ENCODE measurements at places on chromosomes 4 and X.

DNA sequence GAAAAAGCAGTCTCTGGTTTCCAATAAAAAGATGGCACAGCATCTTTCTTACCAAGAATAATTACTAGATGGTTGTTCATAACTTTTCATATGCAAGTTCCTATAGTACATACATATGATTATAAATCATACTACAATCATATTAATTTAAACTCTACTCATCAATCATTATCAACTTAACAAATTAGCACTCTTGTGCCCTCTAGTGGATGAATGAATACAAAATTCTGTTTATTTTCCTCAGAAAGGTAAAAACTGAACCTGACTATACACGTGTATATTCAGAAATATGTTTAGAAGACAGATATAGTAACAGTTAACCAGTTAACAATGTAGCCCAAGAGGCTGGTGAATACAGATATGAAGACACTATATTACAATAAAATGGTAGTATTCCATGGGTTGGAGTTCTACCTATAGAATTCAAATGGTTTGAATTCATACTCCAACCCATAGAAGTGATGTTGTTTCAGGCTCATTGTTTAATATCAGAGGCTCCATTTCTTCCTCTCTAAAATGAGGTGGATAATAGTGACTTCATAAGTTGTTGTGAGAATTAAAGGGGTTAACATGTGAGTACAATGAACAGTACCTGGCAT is 100.0 kb downstream of the ADAMTS3 start:
- DNase-seq: no peak

DNA sequence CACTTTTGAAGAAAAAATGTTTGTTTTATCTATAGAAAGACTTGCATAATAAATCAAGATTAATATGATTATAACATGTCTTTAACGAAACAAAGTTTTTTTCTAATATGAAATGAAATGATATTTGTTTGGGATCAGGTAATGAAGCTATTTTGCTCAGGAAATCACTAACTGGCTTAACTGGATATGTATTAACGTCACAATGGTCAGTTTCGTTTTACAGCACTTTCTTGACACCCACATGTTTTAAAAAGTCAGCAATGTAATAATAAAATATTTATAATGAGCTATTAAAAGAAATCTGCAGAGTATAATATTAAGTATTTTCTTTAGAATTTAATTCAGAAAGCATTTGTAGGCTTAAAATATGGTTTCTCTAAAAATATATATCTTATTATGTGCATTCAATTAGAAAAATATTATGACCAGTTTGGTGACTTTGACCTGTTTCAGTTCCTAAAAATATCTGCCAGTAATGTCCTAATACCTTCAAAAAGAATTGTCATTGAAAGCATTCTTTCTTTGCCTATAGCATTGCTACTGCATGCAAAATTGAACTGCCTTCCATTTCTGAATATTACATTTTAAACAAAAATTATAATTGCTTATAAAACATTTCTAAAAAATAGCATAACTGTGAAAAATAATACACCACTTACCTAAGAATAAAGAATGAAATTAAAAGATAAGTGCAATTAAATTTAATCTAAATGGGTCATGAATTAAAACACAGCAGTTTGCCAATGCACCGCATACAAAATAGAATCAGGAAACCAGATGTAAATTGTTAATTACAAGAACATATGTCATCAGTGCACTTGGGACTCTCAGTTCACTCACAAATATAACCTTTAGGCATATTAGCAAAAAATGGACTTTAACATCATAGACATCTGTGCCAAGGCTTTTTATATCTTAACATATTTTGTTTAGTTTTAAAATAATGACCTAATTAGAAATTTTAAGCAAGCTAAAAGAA is 31.6 kb downstream of the TIGD2 start:
- no peak for DNase-seq

- DNase-seq: no peak
Measured at GRCh38 chr4:20279381-20279780, 27.7 kb downstream of the SLIT2 start.

- DNase-seq: no peak
Measured at GRCh38 chr4:174058846-174059245, 224.6 kb downstream of the FBXO8 start.

GRCh38 chr4:3062471-3062870 is 11.9 kb downstream of the HTT-AS start:
- DNase-seq: no peak

DNA sequence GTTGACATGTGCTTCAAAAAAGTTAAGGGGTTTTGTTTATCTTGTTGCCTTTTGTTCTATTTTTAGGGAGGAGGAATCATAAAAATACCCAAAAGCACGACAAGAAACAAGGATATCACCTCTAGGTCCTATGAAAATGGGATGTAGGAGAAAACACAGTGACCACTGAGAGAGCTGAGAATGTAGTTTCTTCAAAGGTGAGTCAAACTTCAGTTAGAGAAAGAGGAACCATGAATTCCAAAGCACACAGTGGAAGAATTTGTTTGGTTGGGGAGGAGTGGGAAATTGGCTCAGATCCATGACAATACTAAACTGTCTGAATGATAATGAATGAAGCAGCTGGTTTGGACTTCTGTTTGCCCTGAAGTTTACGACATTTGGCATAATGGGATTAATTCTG is 19.1 kb upstream of the FRYL start:
- no peak for DNase-seq

DNA sequence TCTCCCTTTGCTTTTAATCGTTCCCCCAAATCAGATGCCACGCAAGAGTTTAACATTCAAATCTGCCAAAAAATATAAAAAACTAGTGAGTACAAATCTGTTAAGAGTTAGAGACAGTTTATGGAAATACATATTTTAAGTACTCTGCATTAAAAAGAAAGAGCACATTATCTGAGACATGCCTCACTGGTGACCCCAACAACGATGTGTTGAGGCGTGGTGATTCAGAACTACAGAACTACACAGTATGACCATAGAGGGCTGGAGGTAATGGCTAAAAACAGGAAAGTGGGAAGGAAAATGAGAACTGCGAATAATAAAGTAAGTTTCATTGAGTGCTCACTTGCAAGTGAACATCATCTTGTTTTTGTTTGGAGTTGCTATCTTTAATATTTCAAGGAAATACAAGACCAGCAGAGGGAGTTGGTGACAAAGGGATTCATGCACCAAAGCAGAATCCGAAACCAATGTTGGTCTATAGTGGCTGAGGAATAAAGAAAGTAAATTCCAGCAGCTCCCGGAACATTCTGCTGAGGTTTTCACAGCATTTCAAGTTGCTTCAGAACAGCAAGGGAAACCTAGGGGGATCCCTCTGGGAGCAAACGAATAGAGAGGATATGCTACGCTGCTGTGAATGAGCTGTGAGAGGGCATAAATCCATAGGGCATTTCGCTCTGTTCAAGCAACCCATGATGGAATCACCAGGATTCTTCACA is 92.2 kb downstream of the DCHS2 start:
- DNase-seq: no peak

- DNase-seq: no peak
Measured at GRCh38 chr4:20592013-20592412, 108.2 kb upstream of the PACRGL start.

- no peak for DNase-seq
Measured at GRCh38 chr4:158816955-158817354, 48.1 kb downstream of the FNIP2 start.

- no peak for DNase-seq
Measured at GRCh38 chr4:140028676-140029517, 125.1 kb downstream of the MAML3 start.

GRCh38 chr4:26105815-26106699 is 192.0 kb downstream of the SMIM20 start:
- no peak for DNase-seq

- DNase-seq: no peak
Measured at GRCh38 chr4:55865228-55865806, 11.9 kb downstream of the EXOC1 start.

GRCh38 chr4:7783541-7783940 is 156.1 kb downstream of the AFAP1 start:
- DNase-seq: no peak

GRCh38 chr4:15910155-15910940 is 28.2 kb downstream of the FGFBP1 start:
- DNase-seq: no peak

DNA sequence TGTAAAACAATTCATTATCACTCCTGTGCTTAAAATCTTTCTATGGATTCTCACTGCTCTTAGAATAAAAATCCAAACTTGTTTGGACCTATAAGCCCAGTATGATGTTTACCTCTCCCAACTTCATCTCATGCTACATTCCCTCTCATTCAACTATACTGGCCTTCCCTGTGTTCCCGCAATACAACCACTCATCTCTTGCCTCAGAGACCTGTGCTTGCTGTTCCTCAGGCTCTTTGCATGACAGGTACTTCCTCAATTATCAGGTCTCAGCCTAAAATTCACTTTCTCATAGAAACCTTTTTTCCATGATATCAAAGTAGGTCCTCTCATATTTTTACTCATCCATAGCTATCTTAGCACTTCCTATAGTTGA is 71.7 kb downstream of the ENOX2 start:
- DNase-seq: no peak

DNA sequence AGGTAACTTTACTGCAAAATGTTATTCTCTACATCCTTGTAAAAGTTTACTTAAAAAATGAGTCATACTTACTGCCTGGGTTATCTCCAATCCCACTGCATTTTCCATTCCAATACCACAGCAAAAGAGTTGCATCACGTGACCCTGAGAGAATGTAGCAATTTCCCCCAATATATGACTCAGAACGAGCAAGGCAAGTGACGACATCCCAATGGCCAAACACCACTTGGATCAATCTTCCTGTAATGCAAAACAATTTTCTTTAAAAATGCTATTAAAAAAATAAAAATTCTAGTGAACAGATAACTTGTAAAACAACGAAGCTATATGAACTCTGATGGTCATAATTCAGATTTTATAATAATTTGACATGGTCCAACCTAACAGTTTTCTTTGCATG is 224.3 kb downstream of the DCLK2 start:
- DNase-seq: no peak

- DNase-seq: no peak
Measured at GRCh38 chrX:123340696-123341095, 156.6 kb downstream of the GRIA3 start.

DNA sequence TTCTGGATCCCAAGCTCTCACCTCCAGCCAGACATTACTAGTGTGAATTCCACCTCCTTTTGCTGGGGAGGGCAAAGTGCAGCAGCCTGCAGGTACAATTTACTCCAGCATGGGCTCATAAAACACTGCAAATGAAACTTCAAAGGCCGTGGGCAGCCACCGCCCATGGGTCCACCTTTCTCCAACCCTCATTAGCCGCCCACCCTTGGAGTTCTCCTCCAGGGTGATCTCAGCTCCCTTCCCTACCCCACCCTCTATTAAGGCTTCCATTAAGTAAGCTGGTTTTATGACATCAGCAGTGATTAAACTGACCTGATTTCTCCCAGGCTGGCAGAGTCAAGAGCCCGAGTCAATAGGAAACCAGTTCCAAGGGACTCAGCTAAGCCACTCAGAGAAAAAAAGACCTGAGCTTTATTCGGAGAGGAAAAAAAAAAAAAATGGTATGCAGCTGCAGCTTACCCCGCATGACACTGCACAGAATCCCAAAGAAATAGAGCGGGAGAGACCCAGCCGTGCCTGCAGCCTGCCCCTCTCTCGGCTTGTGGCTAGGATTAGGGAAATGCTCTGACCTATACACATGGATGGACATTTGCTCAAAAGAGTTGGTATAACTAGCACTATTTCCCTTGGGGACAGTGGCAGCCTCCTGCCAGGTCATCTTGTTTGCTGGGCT is 319.6 kb downstream of the PTTG2 start:
- no peak for DNase-seq

GRCh38 chrX:14013054-14013453 is 16.6 kb downstream of the GEMIN8 start:
- no peak for DNase-seq

GRCh38 chr4:97670703-97671269 is 472.5 kb downstream of the STPG2 start:
- peak; percentile 0 for DNase-seq

GRCh38 chr4:183995570-183995969 is 90.5 kb downstream of the STOX2 start:
- DNase-seq: no peak

- no peak for DNase-seq
Measured at GRCh38 chr4:3721186-3721585, 45.0 kb upstream of the ADRA2C start.

GRCh38 chr4:105895583-105896460 is 551 bp downstream of the NPNT start:
- no peak for DNase-seq

Data from NCI-H187 (cell line).